ENCODE measurements at places on chromosomes 12 and 14.

DNA sequence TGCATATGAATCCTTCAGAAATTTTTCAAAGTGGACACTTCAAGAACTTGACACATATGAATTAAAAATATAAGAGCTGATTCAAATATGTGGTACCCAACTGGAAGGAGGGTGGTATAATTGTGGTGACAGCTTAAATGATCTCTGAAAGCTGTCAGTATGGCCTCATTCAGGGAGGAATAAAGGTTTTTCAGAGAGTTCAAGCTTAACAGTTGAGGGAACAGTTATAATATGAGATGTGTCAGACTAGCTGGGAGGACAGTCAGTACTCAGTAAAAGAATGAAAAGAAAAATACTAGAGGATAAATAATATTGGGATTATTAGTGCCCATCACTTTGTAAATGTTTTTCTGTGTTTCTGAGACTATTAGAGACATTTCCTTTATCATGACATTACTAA is 277.5 kb downstream of the RASSF9 start:
- DNase-seq = no peak

- no peak for DNase-seq
Observed at GRCh38 chr12:116701432-116701831, 36.4 kb downstream of the SPRING1 start.

DNA sequence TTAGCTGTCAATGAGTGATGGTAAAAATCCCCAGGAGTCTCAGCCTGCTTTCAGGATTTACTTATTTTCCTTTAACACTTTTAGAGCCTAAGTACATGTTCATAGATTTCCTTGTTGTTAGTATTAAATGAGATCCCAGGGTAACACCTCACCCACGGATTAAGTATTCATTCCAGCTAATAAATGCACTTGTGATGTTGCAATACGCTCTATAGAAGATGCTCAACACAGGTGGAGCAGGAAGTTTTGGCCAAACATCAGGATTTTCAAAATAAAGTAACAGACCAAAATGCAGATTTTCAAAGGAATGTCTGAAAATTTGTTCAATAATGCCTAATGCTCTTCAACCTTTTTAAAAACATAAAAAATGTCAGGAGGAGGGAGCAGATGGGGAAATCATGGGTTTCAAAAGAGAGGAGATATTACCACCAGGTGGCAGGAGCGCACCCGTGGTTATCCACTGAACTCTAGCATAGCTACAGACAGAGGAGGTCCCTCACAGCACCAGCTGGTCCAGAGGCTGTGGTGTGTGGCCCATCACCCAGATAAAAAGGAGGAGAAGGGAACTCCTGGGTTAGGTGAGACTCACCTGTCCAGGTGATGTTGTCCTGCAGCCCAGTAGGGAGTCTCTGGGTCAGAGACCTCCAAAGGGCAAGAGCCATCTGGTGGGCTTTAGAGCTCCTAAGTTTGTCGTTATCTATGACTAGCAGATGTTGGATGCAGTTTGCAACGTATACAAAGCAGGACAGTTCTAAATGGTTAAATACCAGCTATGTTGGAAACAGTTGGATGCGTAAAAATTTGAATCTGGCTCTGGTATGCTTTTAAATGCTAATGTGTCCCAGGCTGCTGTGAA is 1158.4 kb upstream of the TMEM132C start:
- DNase-seq = peak; percentile 86

DNA sequence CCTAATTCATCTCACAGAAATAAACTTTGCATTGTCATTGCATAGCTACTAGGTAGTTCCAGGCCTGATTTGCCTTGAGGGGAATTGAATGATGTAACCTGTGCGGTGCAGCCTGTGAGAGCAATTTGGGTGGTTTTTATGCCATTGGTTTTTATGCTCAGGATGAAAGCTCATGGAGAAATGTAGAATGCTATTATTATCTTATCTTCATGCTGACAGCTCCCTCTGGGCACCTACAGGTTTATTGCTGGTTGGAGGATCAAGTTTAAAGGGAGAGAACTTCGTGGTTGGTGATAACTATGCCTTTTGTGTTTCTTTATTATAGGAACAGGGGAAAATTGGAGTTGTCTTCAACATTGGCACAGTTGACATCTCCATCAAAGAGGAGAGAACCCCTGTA is 547.9 kb downstream of the DIO2 start:
- no peak for DNase-seq

DNA sequence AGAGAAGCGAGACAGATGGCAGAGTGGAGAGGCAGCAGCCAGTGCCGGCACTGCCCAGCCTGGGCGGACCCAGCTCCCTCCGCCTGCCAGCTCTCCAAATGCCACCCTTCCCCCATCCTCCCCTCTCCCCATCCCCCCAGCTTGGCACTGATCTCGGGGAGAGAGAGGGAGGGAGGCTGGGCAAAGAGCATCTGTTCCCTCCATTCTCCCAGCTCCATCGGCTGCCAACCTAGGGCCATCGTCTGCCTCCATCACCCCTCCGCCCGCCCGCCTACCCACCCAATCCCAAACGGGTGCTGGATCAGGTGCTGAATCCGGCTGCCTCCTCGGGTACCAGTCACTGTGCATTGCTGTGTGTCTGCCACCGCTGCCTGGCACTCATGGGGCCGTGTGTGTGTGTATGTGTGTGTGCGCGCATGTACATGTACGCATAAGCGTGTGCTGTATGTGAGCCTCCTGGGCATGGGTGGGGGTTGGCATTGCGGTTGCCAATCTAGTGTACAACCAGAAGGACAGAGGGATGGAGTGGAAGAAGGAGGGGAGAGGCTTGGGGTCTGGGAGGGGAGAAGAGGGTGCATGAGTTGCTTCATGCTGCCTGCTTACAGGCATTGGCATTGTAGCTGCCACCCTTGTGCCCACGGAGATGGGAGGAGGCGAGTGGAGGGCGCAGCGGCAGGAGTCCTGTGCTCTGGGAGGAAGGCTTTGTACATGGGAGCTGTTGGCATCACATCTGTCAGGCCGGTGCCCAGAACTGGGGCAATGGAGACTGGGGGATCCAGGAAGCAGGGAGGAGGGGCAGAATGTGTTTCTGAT is 38.4 kb downstream of the ZFHX2 start:
- no peak for DNase-seq

GRCh38 chr12:7178481-7178880 is 11.0 kb upstream of the PEX5 start:
- no peak for DNase-seq

DNA sequence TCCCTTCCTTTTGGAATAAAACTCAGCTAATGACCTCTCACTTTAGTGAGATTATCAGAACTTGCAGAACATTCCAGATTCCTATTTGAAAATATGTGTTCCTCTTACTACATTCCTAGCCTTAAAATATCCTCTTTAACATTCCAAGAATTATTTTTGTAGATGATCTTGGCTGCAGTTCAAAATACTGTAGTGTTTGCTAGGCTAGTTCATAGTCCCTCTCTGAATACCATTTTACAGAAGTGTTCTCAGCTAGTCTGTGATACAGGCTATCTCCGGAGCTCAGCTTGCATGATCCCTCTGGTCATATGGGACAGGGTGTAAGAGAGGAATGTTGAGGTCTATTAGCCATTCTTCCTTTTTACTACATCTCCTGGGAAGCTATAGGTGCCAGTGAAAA is 17.6 kb upstream of the GPR33 start:
- peak; percentile 64 for DNase-seq

All from GM23248 (cell line).